Stimulated activated CD4-positive, alpha-beta T cell treated with anti-CD3 and anti-CD28 coated beads, Interleukin-1b, Interleukin-23, amount 100 ng/mL, for 1 hour (primary cell): ENCODE measurements at places on chromosomes 16 and 17.

GRCh38 chr17:74243013-74243755 lies 29.8 kb downstream of the TTYH2 start:
- DNase-seq = no peak

DNA sequence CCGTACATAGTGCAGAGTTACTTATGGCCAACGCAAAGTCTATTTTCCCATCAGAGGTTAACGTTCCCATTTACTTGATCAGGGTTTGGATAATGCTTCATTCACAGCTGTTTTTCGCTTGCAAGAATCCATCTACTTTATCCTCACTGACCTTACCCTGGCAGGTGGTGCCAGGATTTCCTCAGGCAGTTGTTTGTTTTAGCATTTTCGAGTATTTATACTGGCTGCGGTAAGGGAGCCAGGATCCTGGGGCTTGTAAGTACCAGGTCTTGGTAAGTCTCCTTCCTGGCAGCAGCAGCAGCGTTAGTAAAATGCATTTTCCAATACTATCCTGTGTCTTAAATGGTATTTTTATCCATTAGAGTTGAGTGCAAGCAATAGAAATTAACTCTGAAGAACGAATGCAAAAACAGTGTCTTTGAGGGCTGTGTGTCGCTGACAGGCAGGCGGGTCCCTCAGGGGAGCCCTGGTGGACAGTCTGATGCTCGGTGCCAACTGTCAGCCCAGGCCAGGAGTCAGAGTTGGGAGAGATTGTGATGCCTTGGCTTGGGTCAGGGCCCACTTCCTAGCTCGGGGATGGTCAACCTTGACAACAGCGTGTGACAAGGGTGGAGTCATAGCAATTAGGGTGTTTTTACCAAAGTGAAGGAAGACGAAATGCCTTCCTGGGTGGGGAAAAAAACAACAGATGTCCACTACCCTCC lies 92.4 kb upstream of the HSBP1 start:
- DNase-seq = no peak

DNA sequence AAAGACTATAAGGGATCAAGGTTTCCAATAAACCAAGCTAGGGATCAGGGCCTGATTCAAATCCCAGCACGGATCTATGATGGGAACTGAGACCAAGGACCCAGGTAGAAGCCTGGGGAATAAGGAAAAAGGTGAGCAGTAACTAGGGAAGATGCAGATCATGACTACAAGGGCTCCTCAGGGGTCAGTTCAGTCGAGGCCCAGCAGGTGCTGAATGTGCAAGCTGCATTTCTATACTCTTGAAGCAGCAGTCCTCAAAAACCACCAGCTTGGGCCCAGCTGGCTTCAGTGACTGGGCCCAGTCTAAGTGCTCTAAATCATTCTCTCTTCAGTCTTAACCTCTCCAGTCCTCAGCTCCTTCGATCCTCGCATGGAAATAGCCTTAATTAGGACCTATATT lies 228.8 kb upstream of the AXIN2 start:
- no peak for DNase-seq

DNA sequence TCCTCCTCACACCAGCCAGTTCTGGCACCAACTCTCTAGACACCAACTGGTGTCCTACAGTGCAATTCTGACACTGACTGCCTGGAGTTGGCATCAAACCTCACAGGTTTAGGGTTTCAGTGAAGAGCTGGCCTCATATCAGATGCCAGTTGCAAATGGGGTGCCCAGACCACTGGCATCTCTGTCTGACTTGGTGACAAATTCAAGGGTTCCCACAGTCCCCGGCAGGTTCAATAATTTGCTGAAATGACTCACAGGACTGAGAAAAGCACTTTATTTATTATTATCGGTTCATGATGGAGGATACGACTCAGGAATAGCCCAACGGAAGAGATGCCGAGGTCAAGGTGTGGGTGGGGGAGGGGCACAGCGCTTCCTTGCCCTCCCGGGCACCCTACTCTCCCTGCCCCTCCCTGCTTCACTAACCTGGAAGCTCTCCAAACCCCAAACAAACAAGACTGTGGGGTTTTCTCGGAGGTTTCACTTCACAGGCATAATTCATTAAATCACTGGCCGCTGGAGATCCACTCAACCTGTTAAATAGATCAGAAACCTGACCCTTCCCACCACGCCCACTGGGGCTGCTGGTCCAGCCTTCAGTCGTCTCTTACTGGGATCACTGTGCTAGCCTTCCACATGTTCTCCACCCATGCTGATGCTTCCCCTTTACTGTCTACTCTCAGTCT lies 1.7 kb upstream of the NLRP1 start:
- no peak for DNase-seq

DNA sequence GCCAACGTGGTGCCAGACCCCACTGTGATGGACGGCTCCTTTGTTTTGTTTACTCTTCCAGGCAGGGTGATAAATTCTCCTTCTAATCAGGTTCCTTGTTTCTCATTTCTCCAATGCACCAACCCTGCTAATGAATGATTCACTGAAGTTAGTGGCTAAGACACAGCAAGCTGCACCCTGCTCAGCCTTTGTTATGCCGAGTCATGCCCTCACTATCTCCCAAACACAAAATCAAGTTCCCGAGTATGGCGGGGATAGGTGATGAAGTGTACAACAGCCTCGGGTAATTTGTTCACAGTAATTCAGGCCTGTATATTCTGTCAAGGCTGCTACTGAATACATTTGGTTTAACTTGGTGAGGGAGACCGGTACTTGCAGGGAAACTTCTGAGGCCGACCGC lies 83.8 kb upstream of the HS3ST4 start:
- DNase-seq = no peak

DNA sequence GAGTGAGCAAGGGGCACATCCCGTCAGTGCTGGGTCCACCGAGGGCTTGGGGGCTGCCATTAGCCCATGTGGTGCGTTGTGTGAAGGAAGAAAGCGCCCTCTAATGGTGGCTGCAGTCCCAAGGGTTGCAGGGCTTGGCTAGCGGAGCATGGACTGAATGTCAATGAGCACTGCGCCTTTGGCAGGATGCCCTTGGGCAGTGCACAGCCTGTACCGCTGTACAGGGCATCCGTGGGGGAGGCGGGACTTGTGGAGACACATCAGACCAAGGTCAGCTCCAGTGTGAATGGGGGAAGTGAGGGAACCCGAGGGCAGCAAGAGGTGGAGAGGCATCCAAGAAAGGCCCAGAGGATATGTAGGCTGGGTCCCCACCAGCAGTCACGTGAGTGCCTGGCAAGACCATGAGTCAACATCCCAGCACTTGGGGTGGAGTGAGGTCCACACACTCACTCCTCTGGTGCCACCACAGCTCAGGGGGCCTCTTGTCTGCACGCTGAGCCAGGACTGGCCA lies 75.5 kb upstream of the MED9 start:
- DNase-seq = no peak
